ENCODE measurements at places on chromosomes 2 and 18. TPM values are rescaled to one million over a fixed set of nuclear protein-coding genes. Genes with fewer than 3 reads are reported as not detected.

DNA sequence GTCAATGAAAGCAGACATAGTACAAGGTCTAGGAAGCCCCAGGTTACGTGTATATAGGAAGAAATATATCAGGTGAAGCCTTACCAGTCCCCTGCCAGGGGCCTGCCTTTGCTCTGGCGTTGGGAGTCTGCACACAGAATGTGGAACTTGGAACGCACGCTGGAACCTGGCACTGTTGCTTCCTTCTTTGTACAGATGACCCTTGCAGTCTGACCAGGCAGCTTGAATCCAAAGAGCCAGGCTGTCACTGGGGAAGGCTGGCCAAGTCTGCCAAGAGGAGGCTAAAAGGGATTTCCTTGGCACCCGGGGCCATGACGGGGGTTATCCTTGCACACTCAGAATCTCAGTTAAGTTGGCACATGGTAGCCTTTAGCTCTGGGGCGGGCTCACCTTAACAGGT, 39.5 kb downstream of the TMEM247 start:
- no peak for DNase-seq

DNA sequence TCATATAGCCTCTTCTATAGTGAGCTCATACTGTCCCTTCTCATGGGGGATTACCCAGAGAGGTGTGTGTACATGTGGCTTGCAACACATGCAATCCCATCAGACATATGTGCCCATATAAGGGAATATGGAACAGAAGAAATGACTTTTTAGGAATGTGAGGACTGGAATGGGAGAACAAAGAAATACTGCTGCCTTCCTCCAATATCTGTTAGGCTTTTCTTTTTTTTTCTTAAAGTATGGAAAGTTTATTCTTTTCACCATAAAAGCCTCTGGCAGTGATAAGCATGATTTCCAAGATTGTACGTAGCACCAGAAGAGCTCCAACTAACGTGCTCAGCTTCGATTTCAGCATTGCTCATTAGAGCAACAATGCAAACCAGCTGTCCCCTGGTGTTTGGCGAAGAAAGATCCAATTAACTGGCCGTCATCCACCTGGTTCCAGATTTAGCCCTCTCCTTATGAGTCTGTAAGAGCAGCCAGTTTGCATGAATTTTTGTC, 113.6 kb downstream of the ADCYAP1 start:
- DNase-seq: peak; percentile 34

GRCh38 chr18:62716619-62717168, 1.4 kb downstream of the PHLPP1 start:
- peak; percentile 56 for DNase-seq

The POMC gene
- 5.8 TPM for total RNA-seq

The MPV17 gene
- total RNA-seq: 91.0 TPM

The DSC3 gene
- total RNA-seq: not detected

DNA sequence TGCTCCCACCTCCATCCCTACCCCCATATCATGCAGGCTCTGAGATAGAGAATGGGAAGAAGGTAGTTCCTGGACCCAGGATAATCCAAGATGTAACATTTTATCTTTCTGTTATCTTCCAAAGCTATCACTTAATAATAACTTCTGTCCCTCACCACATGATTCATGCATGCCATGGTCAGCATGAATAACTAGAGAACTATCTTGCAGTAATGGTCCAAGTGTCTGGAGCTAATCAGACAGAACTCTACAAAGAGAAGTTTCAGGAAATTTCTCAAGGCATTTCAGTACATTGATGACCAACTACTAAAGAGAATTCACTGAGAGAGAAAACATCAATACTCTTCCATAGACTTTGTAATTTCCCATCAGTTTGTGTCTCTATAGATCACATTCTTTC, 1469.7 kb upstream of the PIK3C3 start:
- DNase-seq: peak; percentile 68

DNA sequence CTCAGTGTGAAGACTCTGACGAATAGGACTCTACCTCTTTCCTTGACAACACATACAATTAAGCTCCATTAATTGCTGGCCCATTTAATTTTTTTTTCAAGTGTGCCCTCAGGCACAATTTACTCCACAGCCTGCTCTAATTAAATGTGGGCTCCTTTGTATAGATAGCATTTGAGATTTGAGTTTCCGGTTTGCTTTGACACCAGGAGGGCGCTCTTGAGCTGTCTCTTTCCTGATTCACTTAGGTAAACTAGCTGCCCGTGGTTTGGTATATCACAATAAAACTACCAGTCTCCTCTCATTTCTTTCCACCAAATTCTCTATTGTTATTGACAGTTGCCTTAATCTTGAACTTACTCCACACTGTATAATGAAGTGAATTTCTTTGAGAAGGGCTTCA, 666.0 kb downstream of the DSC3 start:
- no peak for DNase-seq

The FZD7 gene
- total RNA-seq: 56.4 TPM

DNA sequence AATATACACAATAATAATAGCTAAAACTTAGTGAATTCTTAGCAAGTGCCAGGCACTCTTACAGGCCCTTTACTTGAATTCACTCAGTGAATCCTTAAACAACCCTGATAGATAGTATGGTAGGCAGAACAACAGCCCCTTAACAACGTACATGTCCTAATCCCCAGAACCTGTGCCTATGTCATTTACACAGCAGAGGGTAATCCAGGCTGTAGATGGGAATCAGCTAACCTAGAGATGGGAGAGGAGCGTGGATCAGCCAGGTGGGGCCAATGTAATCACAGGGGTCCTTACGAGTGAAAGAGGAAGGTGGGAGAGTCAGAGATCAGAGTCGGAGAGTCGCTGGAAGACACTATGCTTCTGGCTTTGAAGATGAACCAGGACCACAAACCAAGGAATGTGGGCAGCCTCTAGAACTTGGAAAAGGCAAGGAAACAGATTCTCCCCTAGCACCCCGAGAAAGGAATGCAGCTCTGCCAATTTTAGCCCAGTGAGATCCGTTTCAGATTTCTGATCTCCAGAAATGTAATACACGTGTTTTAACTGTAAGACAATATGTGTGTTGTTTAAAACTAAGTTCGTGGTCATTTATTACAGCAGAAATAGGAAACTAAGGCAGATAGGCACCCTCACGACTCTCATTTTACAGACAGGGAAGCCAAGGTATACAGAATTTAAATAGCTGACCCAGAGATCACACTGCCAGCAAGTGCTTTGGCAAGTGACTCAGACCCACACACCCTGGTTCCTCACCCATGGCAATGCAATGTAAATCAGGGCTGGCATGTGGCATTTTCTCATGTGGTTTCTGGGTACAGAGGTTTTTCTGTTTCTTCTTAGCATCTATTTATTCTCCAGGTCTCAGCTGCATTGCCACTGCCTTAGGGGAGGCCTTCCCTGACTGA, 68.9 kb downstream of the DOCK10 start:
- DNase-seq: peak; percentile 50

- DNase-seq: no peak
Observed at GRCh38 chr2:31227711-31228125, 6.2 kb upstream of the EHD3 start.

DNA sequence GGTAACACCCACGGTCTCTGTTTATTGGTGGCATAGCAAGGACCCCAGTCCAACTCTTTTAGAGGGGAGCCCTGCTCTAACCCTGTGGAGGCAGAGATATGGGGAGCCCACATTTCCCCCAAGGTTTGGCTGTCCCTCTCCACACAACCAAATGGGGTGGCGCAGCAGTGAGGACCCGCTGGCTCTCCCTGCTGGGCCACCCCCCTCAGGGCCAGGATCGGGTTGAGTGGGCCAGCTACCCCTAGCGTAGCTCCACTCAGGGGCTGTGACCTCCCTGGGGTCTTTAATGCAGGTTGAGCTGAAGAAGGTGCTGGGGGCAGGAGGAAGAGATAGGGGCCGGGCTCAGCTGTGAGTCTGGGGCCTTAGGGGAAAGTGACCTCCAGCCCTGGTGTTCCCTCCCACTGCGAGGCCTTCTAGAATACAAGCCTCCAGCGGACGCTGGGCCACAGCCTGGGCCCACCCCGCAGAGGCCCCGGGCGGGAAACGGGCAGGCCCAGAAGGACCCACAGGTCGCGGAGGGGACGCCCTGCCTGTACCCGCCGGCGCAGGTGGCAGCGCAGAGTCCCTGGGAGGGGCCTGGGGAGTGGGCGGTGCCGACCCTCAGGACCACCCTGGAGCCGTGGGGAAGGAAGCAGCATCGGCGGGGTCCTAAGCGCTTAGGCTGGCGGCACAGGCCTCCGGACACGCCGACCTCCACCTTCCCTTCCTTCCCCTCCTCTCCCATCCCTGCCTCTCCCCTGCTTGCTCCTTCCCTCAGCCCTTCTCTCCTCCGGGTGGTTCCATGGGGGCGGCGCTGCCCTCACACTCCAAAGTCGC, 9.6 kb downstream of the CROCC2 start:
- no peak for DNase-seq

The ONECUT2 gene
- total RNA-seq: not detected

DNA sequence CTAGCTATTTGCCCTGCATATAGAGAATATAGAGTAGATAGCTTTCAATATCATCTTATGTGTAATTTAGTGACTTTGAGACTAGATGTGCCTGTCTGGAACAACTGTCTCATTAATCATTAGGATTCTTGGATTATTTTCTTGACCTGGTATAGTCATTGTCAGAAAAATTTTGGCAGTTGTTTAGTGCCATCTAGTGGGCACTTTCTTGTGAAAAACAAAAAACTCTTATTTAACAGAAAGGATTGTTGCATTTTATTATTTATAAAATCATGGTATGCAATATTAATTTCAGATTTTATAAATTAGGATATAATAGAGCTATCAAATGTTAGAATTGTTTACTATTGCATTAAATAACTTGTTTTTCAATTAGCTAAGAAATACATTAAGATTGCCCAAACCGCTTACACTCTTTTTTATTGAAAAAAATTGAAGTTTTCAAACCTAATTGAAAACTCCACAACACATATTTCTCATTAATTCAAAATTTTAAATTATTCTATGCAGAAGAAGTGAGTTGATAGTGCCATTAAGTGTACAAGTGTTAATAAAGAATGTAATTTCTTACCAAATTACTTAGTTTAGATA, 80.3 kb downstream of the DYNAP start:
- peak; percentile 54 for DNase-seq

DNA sequence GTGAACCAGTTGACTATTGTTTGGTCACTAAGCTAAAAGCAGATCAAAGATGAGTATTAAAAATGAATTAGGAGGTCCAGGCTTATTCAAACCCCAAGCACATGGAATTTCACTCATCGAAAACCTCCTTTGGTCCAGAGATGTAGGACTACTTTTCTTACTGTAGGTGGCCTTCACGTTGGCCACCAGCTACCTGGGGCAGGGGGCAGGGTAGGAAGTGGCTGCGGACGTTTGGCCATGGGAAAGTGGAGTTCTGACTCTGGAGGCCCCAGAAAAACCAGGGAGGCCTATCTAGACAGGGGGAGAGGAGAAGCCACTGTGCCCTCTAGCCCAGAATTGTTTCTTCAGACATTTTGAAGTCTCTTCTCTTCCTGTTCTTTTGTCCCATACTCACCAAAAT, 31.8 kb upstream of the CABLES1 start:
- no peak for DNase-seq

GRCh38 chr18:24727685-24728084, 267.2 kb downstream of the HRH4 start:
- DNase-seq: no peak

GRCh38 chr2:222180619-222181018, 118.2 kb downstream of the PAX3 start:
- no peak for DNase-seq

GRCh38 chr2:70340761-70341476, 39.1 kb upstream of the FAM136A start:
- DNase-seq: peak; percentile 67

The KCNJ13 gene
- not detected for total RNA-seq

GRCh38 chr18:79537758-79538157, 141.8 kb upstream of the CTDP1 start:
- no peak for DNase-seq

DNA sequence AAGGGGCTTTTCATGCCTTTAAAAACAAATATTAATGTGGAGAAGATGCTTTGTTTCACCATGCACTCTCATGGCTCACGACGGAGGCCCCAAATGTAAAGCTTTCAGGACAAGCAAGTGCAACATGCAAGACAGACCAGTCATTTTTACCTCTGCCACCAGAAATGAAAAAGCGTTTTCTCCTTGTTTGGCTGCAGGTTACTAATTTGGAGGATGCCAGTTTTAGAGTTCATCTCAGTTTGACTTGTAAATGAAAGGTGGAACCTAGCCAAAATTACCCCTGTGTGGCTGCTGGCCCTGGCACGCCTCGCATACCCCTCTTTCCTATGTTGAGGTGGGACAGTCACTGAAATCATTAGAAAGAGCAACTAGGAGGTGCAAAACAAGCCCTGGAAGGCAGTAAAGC, 138.6 kb downstream of the BCL2 start:
- DNase-seq: no peak

DNA sequence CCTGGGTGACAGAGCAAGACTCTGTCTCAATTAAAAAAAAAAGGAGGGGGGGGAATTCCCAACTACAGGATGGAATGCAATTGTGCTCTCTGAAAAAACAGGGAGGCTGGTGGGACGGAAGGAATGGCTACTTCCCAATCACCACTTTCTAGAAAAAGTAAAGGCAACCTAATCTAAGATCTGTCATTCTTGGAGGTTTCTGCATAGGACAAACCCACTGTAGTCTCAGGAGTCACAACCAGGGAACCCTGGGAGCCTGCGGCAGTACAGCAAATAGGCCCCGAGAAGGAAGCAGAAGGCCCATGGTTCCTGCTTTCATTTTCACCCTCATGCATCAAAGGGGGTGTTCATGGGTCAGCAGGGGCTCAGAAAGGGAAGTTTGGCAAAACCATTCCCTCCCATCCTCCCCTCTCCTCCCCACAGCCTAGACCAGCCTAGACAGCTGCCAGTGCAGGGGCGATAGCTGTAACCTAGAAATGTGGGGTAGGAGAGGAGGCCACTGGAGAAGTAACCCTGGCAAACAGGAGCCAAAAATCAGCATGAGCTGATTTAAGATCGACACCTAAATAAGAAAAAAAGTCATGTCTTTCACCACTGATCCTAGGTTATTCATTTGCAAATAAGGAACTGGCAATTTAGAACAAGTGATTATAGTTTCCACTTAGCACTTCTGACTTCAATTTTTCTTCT, 48.0 kb downstream of the TRABD2A start:
- no peak for DNase-seq

DNA sequence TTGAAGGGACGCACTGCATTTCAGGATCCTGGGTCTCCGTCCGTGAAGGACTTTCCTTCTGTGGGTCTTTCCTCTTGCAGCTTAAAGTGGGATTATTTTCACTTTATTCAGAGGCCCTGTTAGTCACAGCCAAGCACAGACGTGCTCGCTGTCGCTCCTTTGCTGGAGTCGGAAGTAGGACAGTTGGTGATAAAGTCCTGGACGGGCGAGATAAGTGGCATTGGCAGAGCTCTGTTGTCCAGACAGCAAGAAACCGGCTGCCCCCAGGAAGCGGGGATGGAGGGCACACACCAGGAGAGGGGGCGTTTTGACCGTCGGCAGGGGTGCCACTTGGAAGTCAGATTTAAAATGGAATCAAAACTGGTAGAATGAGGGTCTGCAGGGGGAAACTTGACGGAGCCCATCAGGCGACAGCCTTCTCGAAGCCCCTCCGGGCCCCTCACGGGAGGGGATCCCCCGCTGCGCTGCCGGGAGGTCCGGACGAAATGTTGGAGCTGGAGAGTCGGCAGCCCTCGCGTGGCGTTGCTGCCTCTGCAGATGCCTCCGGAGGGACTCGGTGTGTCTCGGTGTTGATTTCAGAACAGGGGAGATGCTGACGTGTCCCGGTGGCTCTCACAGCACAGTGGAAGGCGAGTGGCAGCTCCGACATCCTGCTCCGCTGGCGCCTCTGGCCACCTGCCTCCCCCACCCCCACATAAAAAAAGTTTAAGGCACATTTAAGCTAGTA, 124.2 kb downstream of the NFATC1 start:
- no peak for DNase-seq

GRCh38 chr2:16725549-16725948, 59.9 kb upstream of the CYRIA start:
- no peak for DNase-seq

All from GM23248 (cell line).